ENCODE measurements at places on chromosomes 12 and 14.

DNA sequence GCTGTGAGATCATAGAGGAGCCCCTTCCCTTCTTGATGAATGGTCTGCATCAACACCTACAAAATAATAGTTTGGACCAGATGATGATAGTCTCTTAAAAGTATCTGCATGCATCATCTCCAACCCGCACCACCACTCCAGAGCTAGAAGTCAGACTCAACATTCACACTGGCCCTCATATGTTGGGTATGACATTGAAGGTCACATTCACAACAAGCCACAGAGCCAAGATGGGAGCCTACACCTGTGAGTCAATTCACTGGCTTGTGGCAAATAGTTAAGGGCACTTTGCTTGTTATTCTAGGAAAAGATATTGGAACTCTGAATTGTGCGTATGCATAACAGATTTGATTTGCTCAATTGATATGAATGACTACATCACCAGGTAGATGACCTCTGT lies 1197.9 kb downstream of the VRK1 start:
- DNase-seq: no peak

DNA sequence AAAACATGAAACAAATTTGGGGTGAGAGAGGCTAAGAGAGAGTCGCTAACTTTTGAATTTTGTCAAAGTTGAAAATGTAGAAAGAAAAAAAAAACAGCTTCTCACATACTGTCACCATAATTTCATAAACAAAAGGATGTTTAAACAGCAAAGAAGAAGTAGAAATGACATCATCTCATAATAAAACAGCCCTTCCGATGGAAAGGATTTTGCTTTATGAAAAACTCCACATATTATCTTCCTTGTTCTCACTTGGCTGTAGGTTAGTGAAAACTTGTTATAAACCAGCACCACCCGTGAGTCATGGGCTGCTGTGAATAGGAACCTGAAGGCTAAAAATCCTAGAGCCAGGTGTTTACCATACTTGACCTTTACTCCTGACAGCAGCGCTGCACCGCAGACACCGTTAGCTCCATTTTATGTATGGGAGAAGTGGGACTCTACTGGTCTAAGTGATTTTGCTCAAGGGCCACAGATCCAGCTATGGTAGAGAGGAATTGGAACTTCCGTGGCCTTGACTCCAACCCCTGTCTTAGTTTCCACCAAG lies 63.0 kb upstream of the VRK1 start:
- no peak for DNase-seq

DNA sequence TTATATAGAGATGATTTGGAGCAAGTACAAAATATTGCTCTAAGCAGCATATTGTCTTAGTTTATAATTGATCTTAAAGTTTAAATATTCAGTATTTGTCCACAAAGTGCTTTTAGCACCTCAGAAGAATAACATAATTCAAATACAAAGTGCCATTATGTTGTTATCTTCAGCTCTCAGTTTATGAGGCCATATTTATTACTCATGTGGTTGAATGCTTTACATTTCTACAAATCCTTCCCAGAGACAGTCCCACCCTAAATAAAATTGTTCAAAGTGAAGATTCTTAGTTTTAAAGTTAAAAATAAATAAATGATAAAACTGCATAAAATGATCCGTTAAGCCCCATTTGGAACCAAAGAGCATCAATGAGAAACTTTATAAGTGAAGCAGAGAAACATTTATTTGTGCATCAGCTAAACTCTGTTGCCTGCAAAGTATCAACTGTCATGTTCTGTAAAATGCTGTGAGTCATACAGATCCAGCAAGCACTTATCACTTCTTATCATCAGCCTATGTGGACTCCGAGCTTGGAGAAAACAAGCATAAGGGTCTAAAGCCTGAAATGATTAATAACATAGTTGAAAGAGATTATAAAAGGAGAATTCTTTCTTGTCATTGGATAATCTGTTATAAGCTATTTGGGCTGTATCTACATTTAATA lies 218.9 kb downstream of the ADAMTS20 start:
- no peak for DNase-seq

- DNase-seq: no peak
Observed at GRCh38 chr14:44795725-44796124, 166.0 kb downstream of the KLHL28 start.

DNA sequence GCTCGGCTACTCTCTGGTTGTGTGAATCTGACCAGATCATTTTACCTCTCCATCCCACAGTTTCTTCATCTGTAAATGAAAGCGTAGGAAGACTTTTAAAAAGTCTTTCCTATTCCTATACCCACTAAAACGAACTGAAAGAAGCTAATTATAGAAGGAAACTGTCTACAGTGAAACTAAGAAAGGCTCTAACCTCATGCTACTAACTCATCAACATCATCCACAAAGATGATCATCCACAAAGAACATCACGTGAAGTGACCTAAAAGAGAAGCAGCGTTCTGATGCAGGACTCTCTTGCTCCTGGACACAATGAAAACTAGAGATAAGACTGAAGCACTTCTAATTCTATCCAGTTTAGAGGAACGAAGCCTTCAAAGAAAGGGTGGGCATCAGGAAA lies 58.5 kb upstream of the OSBPL8 start:
- DNase-seq: no peak

- no peak for DNase-seq
Observed at GRCh38 chr14:39097159-39097558, 5.9 kb downstream of the SEC23A start.

DNA sequence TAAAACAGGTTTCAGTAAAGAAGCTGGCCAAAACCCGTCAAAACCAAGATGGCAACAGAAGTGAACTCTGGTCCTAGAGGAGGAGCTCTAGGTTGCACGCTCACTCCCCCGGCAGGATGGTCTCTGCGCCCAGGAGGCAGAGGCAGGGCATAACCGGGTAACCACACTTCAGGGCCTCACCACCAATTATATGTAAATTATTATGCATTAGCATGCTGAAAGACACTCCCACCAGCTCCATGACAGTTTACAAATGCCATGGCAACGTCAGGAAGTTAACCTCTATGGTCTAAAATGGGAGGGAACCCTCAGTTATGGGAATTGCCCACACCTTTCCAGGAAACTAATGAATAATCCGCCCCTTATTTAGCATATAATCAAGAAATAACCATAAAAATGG lies 20.1 kb upstream of the SLC6A12 start:
- DNase-seq: no peak

DNA sequence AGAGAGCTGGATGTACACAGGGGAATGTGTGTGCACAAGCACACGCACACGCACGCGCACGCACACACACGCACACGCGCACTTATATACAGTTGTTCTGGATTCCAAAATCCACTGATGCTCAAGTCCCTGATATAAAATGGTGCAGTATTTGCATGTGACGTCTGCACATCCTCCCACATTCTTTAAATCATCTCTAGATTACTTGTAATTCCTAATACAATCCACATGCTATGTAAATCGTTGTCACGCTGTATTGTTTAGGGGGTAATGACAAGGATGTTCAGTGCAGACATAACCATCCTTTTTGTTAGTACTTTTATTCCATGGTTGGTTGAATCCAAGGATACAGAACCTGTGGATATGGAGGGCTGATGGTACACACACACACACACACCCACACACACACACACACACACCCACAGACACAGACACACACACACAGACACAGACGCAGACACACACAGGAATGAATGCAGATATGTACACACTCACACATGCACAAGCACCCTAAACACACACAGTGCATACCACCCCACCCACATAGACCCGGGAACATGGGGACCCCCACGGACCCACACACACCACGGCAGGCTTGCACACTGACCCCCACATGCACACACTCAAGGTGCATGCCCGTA lies 188.5 kb upstream of the PRMT8 start:
- no peak for DNase-seq

DNA sequence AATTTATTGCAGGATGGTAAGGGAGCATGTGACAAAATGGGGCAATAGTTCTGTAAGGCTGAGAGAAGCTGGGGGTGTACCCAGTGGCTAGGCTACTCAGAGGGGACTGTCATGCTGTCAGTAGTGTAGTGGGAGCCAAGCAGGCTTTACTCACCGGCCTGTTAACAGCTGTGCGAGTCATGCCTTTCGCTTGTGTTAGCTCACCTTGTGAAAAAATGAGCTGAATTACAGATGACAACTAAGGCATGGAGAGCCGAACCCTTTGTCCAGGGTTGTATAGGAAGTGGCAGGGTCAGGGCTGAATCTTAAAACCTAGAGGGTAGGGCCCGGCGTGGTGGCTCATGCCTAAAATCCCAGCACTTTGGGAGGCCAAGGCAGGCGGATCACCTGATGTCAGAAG lies 37.9 kb downstream of the SH2B3 start:
- DNase-seq: no peak

All from stimulated activated CD8-positive, alpha-beta memory T cell treated with anti-CD3 and anti-CD28 coated beads, Interleukin-4, amount 100 ng/mL, for 1 hour (primary cell).